ENCODE measurements at places on chromosomes 12 and 14.

GRCh38 chr12:33724867-33725266, 285.2 kb upstream of the SYT10 start:
- no peak for DNase-seq

DNA sequence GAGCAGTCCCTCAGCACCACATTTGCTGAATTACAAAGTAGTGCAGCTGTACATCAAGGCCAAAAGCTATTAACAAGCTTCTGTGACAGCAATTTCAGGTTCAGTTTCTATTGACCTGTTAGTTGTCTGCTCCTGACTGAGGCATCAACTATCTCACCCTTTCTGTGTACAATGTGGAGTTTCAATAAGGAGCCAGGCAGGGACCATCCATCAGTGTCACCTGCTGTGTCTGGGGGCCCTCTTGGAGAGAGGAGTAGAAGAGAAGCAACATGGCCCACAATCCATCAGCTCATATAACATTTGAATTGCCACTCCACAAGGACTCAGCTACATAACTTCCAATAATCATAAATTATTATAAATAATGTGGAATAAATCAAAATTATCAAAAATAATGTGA, 72.3 kb upstream of the CCDC196 start:
- no peak for DNase-seq

DNA sequence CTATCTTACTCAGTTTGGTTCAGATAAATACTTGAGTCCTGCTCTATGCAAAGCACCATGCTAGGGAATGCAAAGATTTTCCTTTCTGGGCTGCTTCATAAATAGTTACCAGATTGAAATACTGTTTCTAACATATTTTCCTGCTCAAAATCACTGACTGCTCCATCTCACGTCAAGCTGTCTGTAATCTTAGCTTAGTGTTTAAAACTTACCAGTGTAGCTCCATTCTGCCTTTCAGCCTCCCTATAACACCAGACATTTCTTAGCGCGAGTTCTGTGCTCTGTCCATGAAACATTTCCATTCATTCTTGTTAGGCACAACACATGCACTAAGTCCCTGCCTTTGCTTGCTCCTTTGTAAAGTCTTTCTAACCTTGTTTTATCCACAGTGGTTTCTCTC, 129.4 kb downstream of the NPAS3 start:
- DNase-seq: no peak

- no peak for DNase-seq
Measured at GRCh38 chr12:104734541-104735095, 223.5 kb downstream of the SLC41A2 start.
